ENCODE measurements at places on chromosomes 3 and 15.

DNA sequence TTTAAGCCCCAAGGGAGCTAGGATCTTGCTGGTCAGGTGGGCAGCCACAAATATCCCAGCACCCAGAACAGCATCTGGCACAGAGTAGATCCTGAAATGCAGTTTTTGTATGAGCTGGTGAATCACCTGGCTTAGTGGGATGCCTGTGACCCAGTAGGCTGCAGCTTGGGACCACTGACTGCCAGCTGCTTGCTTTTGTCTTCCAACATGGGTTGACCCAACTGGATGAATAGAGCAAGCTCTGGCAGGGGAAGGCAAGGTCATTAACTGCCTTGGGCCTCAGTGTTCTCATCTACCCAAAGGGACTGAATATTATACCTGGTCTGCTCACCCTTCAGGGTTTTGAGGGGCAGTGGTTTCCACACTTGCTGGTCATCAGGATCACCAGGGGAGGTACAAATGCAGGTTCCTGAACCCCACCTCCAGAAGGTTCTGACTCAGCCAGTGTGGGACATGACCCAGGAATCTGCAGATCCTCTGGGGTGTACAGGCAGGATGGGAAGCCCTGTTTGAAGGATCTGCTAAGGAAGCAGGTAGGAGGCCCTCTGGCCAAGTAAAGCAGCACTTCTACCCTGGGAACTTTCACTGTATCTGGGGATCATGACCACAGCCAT lies 55.4 kb downstream of the ITGA11 start:
- DNase-seq, result no peak

GRCh38 chr15:78390826-78391225 lies 47.2 kb upstream of the IREB2 start:
- DNase-seq, result no peak

DNA sequence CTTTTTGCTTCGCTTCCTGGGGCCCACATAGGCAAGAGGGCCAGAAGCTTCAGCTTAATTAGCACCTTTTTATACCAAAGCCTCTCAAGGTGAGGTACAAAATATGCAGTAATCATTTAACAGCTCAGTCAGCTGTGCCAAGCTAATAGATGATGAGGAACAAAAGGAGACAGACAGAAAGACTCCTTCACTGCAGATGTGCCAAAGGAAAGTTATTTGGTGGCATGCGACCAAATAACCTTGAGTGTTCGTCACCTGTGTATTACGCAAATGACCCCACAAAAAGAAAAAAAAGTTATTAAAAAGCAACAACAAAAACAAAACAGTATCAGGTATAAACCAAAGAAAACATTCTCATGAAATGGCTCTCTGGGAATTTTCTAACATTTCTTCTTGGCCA lies 325.8 kb upstream of the IGF1R start:
- no peak for DNase-seq

- no peak for DNase-seq
Observed at GRCh38 chr3:118683636-118684035, 351.0 kb downstream of the IGSF11 start.

DNA sequence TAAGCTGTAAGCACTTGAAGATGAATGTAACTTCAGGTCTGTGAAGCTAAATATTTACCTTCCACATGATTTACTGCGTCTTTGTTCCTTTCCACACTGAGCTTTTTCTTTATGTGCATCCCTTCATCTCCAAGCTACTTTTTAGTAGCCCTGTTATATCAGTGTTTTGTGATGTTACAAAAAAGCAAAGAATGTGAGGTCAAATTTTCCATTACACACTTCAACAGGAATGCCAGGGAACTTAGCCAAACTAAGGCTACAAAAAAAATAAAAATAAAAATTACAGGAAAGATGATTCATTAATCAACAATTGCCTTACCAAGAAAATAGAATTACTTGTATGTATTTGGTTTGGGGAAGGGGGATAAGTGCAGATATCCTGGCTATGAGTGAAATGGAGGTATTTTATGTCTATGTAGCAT lies 73.0 kb downstream of the FILIP1L start:
- no peak for DNase-seq

DNA sequence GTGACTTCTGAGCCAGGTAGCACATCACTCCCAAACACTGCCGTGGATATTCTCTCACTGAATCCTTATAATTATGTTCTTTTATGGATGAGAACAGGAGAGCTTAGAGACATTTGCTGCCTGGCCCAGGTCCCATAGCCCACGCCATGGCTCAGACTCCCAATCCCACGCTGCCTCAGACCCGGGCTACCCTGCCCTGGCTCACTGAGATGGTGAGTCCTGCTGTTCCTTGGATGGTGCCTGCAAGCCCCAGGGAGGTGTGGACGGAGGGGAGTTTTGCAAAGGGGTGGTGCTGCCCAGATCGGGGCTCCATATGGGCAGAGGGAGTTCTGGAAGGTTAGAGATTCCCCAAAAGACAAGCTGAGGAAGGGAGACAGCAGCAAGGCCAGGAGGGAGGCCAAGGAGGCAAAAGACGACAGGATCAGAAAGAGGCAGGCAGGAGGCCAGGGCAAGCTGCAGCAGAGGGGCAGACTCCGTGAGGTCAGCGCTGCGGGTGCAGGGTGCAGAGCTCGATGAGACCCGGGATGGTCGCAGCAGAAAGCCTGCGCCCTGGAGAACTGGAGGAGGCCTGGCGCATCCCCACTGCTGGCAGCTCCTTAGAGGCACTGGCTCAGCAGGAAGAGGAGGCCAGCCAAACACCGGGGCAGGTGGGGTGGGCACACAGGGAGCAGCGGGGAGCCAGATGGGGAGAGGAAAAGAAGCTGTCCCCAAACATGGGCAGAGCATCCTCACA lies 95.7 kb upstream of the ALDH1A3 start:
- no peak for DNase-seq

GRCh38 chr15:96678386-96678785 lies 347.9 kb downstream of the NR2F2 start:
- DNase-seq, result no peak

DNA sequence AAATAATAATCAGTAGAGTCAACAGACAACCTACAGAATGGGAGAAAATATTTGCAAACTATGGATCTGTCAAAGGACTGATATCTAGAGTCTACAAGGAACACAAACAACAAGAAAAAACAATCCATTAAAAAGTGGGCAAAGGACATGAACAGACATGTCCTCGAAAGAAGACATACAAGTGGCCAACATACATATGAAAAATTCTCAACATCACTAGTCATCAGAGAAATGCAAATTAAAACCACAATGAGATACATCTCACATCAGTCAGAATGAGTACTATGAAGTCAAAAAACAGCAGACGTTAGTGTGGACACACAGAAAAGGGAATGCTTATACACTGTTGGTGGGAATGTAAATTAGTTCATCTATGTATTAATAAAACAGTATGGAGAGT lies 33.7 kb downstream of the SLC2A2 start:
- no peak for DNase-seq
